ENCODE measurements at places on chromosomes 1 and 21.
A peak's percentile ranks its signal among the peaks of the same experiment; 100 is the strongest.

- no peak for DNase-seq
Observed at GRCh38 chr1:49854741-49855140, 169.0 kb downstream of the AGBL4 start.

DNA sequence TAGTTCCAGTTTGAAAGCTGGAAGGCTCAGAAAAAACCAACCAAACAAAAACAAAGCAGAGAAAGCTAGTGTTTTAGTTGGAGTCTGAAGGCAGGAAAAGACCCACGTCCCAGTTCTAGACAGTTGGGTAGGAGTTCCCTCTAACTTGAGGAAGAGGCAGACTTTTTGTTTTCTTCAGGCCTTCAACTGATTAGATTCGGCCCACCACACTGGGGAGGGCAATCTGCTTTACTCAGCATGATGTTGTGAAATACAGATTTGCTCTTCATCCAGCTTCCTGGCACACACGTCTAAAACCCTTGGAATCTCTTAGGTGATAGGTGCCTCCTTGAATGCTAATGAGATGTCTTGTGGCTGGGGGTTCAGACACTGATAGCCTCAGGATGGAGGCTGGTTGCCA lies 49.1 kb upstream of the CSF3R start:
- no peak for DNase-seq

GRCh38 chr1:110338309-110338885 lies 780 bp upstream of the RBM15 start:
- DNase-seq = peak; percentile 89

DNA sequence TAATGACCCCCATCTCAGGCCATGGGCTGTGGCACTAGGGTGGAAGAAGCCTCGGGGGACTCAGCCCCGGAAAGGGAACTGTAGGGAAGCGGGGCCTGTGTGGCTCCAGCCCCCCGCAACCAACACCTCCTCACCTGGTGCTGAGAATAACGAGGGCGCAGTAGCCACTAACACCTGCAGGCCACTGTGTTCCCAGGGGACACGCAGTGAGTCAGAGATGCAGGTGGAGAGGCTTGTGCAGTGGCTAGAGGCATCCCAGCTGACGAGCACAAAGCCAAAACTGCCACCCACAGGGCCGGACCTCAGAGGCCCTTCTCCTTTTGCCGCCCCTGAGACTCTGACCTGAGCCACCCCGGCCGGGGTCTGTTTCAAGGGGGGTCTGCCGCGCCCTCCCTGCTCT lies 33.5 kb upstream of the CCDC27 start:
- DNase-seq = peak; percentile 48

DNA sequence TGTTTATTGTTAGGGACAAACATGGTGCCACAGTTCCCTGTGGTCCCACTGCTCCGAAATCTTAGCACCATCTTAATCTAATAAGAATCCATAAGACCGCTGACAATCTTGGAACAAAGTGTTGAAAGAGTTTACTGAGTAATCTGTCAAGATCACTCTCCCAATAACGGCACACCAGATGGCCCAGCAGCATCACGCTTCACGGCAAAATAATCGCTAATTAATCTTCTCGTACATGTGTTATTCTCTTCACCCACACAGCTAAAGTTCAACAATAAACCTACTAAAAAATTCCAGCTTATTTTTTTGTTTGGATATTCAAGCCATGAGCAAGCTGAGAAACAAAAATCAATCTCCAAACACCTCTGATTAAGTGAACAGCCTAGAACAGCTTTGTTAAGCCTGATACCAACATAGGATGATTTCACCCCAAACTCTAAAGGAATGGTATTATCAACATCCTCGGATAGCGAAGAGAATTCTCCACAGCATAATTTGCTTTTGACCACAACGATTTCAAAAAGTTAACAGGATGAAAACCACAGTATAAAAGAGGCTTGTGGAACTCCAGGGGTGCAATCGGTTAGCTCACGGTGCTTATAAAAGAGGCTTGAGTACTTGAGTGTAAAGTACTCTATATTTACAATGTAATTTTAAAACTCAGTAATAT lies 329.9 kb upstream of the GREM2 start:
- DNase-seq = no peak

DNA sequence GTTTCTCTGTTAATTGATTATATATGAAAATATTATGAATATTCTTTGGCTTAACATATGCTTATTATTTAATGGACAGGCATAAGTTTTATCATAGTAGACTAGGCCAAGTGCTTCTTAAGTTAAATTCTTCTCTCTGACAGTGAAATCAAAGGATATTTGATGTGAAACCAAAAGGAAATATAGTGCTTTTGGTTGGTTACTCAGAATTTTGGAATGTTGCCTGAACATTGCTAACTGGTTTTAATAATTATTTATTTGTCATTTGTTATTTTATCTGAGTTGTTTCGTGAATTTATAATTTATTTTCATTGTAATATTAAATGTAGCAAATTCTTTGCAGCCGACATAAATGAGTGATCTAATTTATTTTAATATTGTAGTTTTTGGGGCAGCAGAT lies 18.3 kb downstream of the HOOK1 start:
- DNase-seq = no peak

DNA sequence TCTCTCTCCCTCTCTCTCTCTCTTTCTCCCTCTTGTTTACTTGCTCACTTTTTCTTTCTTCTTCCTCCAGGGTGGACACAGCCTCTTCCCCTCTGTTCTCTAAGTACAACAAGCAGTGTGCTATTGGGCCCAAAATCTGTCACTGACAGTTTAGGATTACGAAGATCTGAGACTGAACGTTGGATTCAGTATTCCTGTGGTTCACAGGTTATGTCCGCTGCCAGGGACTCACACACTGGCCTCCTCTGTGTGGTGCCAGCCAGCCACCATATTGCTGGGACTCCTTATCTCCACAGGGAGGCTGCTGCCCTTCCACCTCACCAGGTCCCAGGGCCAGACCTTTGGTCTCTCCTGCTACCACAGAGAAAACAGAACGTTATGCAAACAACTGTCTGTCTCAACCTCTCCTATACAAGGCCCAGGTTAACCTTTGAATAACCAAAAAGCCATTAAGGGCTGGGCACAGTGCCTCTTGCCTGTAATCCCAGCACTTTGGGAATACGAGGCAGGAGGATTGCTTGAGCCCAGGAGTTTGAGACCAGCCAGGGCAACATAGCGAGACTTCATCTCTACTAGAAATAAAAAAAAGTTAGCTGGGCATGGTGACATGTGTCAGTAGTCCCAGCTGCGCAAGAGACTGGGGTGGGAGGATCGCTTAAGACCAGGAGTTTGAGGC lies 171.9 kb upstream of the RAB4A start:
- DNase-seq = no peak

DNA sequence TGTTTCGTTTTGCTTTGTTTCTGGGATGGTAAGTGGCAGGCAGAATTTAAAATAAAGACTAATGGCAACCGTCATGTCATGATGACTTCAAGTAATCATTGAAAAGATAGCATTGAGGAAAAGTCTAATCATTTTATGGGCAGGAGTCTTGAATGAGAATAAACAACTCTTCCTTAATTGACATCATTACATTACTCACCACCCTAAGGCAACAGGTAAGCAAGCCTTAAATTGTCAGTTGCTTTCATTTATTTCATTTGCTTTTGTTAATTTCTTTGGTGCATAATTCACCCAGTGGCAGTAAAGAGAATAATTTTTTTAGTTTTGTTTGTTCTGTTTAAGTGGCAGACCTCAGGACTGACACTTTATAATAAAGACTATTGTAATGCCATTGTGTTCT lies 669.0 kb downstream of the RWDD3 start:
- DNase-seq = peak; percentile 45

GRCh38 chr1:227934476-227935313 lies 13.0 kb downstream of the WNT9A start:
- no peak for DNase-seq

GRCh38 chr1:20413136-20413775 lies 72.8 kb downstream of the CAMK2N1 start:
- DNase-seq = no peak

GRCh38 chr1:43797891-43798290 lies 90.6 kb downstream of the ST3GAL3 start:
- DNase-seq = no peak

- no peak for DNase-seq
Observed at GRCh38 chr21:35922618-35923017, 137.7 kb downstream of the SETD4 start.

DNA sequence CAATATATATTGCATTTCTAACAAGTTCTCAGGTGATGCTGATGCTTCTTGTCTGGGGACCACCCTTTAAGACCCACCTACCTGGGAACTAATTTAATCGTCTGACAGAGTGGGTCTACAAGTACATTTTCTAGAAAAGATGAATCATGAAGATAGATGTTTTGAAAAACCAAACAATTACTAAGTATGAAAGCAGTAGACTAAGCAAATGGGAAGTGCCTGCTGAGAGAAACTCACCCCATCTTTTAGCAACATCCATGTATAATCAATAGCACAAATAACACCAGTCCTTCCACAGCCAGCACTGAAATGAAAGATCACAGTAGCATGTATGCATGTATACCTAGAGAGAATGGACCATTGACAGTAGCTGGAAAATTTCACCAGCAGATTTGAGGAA lies 17.3 kb downstream of the PTPN22 start:
- no peak for DNase-seq

GRCh38 chr1:203189951-203190352 lies 3.4 kb upstream of the CHI3L1 start:
- DNase-seq = no peak

GRCh38 chr1:9589144-9589718 lies 520 bp downstream of the TMEM201 start:
- no peak for DNase-seq

GRCh38 chr21:41095983-41096382 lies 72.0 kb upstream of the BACE2 start:
- no peak for DNase-seq

DNA sequence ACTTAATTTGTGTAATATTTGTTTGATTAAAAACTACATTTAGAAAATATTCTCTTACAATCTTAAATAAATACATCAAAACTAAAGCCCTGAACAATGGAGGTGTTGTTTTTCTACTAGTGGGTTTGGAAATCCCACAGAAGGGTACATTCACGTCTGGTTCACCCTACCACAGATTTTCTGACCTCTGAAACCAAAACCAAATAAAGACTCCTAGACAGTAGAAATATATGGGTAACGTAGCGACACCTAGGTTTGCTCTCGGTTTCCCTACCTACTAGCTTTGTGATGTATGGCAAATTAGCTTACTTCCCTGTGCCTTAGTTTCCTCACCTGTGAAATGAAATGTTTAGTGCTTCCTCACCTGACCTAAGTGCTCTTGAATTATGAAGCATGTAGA lies 312.6 kb downstream of the DPYD start:
- DNase-seq = no peak

DNA sequence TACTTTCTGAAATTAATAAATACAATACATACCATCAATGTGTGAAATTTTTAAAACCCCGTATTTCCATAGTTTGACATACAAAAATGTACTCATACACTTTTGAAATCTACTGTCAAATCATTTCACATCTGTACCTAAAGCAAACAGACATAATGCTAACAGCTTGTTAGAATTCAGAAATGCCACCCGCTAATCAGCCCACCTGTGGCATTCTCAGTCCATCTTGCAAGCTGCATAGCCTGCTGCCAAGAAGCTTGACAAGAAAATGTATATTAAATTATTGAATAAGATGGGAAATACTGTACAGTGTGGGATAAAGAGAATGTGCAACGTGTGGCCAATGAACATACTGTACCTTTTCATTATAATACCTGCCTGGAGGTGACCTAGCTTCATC lies 55.1 kb downstream of the ZBTB18 start:
- DNase-seq = no peak

DNA sequence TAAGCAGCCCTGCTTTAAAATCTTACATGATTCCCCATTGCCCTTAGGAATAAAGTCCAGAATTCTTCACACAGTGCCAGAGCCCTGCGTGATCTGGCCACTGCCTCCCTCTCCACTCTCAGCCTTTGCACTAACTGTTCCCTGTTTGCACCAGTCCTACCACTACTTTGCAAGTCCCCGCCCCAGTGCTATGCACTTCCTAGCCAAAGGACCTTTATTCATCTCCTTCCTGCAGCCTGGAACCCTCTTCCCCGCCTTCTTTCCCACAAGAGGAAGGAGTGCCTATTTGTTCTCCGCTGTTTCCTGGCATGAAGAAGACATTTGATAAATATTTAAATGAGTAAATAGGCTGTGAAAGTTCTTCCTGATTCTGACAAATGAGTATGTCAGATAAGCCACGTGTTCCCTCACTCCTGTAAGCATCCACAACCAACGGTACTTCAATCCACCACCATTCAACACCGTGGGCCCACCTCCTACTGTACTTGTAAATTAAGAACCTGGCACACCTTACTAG lies 23.9 kb downstream of the CAPN8 start:
- DNase-seq = no peak

DNA sequence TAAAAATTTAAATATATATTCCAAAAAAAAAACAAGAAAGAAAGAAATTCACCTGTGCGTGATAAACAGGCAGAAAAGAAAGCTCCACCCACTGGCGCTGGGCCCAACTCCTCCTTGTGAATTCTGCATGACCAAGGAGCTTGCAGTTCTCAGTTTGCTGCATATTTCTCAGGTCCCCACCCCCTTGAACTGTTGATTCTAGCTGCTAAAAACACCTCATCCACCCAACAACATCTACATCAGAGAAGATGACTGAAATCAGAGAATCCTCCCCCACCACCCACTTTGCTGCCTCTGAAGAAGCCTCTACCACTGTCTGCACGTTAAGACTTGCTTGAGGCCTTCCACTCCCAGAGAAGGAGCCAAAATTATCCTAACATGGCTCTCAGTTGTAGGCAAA lies 104.8 kb downstream of the RGS2 start:
- DNase-seq = no peak

GRCh38 chr1:169325117-169325516 lies 42.5 kb downstream of the NME7 start:
- DNase-seq = no peak

DNA sequence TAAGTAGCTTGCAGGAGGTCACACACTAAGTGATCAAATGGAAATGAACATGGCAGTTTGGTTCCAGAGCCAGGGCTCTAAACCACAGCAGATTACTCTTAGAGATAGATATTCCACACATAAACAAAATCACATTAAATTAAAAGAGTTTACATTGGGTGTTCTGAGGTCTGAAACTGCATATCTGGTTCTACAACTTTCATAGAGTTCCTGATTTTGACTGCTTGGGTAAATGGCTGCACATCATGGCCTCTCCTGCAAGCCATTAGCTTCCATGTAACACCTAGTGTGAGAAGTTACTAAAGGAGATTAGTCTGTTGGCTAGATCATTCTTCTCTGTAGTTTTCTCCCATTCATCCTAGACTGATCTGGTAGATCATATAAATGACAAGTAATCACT lies 12.8 kb upstream of the XCL2 start:
- no peak for DNase-seq

- peak; percentile 31 for DNase-seq
Observed at GRCh38 chr1:186082235-186082937, 292.7 kb downstream of the TPR start.

Measured in NCI-H1436 (cell line).